ENCODE measurements at places on chromosomes 12 and 14. TPM values are rescaled to one million over a fixed set of nuclear protein-coding genes. Genes with fewer than 3 reads are reported as not detected.

The GOLGA5 gene
- total RNA-seq = 17.2 TPM

The P2RX2 gene
- not detected for total RNA-seq

The MSRB3 gene
- total RNA-seq = 0.55 TPM

The TGFB3 gene
- total RNA-seq = 7.0 TPM

The FGF23 gene
- not detected for total RNA-seq

The CABP1 gene
- not detected for total RNA-seq

The DNM1L gene
- total RNA-seq = 95.8 TPM

The VEZT gene
- 46.8 TPM for total RNA-seq

The KRT71 gene
- total RNA-seq = not detected

The FGD4 gene
- total RNA-seq = 28.3 TPM

The SYT1 gene
- 1.2 TPM for total RNA-seq

The ITGB7 gene
- total RNA-seq = 3.3 TPM

The AQP2 gene
- total RNA-seq = not detected

The MSI1 gene
- 1.7 TPM for total RNA-seq

The IFNG-AS1 gene
- not detected for total RNA-seq

The PTCSC3 gene
- total RNA-seq = not detected

The KRT81 gene
- 2.5 TPM for total RNA-seq

The NEUROD4 gene
- not detected for total RNA-seq

The GDF3 gene
- total RNA-seq = not detected

The GPRC5D gene
- not detected for total RNA-seq

The SELPLG gene
- 0.96 TPM for total RNA-seq

The GALNT9 gene
- 16.1 TPM for total RNA-seq

The LTA4H gene
- total RNA-seq = 115 TPM

The PELI2 gene
- 10.0 TPM for total RNA-seq

The SERPINA6 gene
- total RNA-seq = not detected

The EXOC3L4 gene
- total RNA-seq = 1.7 TPM

The CMKLR1 gene
- total RNA-seq = not detected
